ENCODE measurements at places on chromosomes 2 and 18. TPM values are rescaled to one million over a fixed set of nuclear protein-coding genes. Genes with fewer than 3 reads are reported as not detected.

DNA sequence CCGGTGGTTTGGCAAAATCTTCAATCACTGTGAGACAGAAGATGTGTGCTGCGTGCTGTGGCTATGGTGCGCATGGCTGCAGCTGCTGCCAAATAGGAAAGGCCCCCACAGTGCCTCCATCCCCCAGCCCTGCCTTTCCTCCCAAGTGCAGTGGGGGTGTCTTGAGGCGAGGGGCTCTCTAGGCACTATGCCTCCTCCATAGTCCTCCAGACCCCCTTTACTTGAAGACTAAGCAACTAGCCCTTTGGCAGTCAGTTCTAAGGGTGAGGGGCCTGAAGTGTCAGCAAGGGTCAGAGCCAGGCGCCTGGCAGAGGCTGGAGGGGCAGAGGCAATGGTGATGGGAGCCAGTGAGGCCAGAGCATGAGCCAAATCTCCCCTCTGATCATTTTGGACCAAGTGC lies 13.6 kb upstream of the TMEM185B start:
- no peak for DNase-seq

DNA sequence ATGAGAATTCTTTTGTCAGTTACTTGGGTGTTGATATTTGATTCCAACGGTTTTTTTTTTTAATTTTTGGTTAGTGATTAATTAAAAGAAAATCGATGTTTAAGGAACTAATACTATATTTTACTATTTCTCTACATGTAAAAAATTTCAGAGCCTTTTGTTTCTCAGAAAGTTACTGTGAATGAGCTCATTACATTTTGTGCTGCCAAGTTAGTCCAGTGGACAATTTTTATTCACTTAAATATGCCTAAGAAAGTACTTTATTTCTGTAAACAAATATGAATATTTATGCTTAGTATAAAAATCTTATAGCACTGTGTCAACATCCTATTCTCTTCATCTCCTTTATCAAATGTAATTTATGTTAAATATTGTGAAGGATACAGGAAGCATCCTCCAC lies 309.3 kb downstream of the CTNNA2 start:
- no peak for DNase-seq

DNA sequence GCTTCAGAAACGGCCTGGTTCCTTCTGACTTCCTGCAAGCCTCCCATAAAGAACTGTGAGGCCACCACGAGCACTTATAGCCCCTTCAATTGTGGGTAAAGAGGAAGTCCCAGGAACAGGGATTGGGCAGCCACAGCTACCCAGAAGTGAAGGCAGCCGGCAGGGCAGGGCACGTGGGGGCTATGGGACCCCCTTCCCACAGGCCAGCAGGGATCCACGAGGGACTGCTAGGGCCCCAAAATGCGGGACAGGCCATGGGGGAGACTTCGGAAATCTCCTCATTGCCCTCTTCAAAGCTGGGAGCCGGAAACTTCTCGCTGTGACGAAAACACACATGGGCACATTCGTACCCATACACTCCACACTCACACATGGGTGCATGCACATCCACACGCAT lies 196.1 kb upstream of the SALL3 start:
- DNase-seq = no peak

- peak; percentile 68 for DNase-seq
These were observed 211.9 kb downstream of the BABAM2 start for GRCh38 chr2:28102455-28102874.

DNA sequence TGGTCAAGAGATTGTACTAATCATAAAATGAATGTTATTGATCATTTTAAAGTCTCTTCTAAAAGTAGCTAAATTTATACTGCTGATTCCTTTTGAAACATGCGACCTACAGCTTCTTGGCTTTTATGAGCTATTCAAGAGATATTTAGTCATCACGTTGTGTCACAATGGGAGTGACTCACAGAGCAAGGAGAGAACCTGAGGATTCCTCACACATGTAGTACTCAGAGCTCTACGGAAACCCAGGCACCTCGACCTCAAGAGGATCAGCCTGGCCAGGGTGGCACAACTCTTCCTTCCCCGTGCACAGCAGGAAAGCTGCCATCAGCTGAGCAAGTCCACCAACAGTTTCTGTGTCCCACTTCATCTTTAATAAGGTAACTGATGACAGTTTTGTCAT lies at the start of gene DHRS9:
Gene DHRS9 (plus strand): TSS at position 223 of the 400 bp plus-strand sequence. CDS start 12,019 bp downstream, outside the sequence.
- DNase-seq = no peak

DNA sequence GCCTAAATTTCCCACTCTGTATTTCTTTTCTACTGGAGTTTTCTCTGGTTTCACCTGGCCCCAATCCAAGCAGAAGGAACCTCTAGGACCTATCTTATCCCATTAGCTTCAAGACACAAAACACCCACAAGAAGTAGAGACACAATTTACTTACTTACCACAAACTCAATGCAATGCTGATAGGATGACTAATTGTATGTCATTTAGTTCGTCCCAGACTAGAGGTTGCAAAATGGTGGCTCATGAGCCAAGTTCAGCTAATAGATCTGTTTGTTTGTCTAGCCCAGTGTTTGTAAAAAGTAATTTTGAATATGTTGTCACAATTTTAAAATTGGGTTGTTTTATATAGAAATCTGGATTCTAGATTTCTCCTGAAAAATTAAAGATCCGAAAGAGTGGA lies 34.7 kb upstream of the ZSWIM2 start:
- DNase-seq = no peak

DNA sequence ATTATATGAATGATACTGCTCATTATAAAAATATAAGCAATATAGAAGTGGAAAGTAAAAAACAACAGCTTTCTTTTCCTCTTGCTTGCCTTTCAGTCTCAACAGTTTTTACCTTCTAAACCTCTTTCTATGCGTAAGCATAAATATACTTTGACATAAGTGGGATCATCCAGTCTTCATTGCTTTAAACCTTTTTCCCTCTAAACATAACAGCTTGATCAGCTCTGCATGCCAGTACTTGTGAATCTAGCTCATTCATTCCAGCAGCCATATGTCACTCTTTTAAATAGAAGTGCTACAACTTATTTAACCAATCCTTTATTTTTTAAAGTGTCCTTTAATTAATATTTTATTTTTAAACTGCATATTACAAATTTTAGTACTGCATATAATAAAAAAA lies 88.1 kb downstream of the TTC27 start:
- DNase-seq = peak; percentile 36

DNA sequence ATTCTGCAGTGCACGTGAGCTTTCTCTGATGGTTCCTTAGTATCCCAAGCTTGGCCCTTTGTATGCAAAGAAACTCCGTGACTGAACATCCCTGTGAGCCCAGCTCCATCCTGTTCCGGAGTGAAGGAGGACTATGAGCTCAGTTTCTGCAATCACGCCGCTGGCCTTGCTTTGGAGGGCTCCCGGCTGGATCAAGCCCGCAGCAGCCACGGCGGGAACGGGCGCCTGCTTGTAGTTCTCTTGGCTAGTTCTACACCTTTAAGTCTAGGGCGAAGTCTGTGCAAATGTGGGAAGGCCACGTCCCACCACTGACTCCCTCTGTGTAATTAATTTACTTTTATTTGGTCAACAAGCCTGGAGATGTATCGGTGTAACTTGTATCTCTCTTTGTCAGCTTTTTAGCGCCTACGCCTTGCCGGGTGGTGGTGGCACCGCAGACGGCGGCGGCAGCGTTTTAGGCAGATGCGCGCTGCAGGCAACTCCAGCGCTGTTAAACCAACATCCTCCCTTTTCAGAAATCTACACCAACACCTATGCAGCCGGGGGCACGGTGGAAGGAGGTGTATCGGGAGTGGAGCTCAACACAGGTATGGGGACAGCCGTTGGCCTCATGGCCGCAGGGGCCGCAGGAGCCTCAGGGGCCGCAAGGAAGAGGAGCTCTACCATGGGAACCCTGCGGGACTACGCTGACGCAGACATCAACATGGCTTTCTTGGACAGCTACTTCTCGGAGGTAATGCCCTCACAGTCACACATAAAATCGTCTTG lies 34.3 kb downstream of the DSG4 start:
- no peak for DNase-seq

- no peak for DNase-seq
These were observed 23.6 kb downstream of the KCNE4 start for GRCh38 chr2:223075301-223076270.

DNA sequence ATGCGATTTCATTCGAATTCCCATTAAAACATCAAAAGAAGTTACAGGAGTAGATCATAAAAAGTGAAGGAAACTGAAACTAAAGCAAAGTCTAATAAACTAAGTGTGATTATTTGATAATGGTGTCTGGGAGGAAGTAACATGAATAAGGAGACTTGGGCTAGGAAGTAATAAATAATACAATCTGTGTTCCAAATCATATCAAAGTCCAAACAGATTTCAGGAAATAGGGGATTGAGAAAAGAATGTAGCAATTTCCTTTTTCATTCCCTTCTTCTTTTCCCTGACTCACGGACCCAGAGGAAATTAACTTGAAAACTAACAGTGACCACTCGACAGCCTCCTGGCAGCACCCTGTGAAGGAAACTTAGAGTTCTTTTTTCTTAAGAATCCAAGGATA lies 758.4 kb upstream of the GCFC2 start:
- peak; percentile 67 for DNase-seq

- DNase-seq = no peak
These were observed 780.8 kb upstream of the KLHL29 start for GRCh38 chr2:22604136-22604535.

DNA sequence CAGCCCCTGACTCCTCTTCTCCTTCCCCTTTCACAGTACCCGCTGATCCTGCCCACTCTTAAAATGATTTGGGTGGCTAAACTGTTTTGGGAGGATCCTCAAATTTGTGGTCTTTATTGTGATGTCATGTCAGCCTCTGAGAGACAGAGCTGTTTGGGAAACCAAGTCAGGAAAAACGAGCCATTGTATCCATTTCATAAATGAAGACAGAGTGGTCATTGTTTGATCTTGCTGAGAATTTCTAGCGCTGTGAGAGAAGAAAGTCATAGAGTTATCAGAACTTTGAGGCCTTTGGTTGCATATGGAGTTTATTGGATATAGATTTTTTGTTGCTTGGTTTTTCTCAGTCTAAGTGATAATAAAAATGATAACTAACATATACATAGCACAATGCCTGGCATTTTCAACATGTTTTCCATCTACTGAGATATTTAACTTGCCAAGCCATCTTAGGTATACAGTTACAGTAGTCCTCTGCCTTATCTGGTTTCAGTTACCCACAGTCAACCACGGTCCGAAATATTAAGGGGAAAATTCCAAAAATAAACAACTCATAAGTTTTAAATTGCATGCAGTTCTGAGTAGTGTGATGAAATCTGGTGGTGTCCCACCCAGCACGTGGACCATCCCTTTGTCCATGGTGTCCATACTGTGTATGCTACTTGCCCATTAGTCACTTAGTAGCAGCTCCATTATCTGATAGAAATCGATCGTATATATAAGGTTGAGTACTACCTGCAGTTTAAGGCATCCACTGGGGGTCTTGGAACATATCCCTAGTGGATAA lies 105.0 kb upstream of the RASGRP3 start:
- no peak for DNase-seq

The NETO1 gene
- not detected for total RNA-seq

The UGT1A3 gene
- total RNA-seq = 0.51 TPM

The PROKR1 gene
- total RNA-seq = 1.0 TPM

The NTSR2 gene
- not detected for total RNA-seq

The CETN1 gene
- total RNA-seq = not detected

The SALL3 gene
- not detected for total RNA-seq

The AQP12B gene
- not detected for total RNA-seq

The ACVR1C gene
- 0.10 TPM for total RNA-seq

The PIGN gene
- total RNA-seq = 58.5 TPM

The MEX3C gene
- 42.2 TPM for total RNA-seq

The COL5A2 gene
- total RNA-seq = 607 TPM
